ENCODE measurements at places on chromosomes 5 and 9.
A peak's percentile ranks its signal among the peaks of the same experiment; 100 is the strongest.

- DNase-seq: no peak
Observed at GRCh38 chr9:73162987-73163768, 11.5 kb downstream of the ANXA1 start.

DNA sequence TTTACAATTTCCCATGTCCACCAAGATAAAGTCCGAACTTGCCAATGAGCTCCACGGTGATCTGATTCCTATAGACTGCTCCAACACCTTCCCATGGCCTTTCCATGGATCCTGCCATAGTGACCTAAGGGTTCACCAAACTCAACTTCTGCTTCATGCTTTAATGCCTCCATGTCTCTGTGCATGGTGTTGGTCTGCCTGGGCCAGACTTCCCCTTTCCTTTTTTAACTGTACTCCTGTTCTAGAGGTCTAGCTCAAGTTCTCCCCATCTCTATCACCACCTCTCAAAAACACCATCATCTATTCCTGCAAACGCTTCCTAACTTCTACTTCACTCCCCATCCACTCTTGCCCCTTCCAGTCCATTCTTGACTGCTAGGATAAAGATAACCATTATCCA, 14.8 kb upstream of the SMARCA2 start:
- DNase-seq: no peak

DNA sequence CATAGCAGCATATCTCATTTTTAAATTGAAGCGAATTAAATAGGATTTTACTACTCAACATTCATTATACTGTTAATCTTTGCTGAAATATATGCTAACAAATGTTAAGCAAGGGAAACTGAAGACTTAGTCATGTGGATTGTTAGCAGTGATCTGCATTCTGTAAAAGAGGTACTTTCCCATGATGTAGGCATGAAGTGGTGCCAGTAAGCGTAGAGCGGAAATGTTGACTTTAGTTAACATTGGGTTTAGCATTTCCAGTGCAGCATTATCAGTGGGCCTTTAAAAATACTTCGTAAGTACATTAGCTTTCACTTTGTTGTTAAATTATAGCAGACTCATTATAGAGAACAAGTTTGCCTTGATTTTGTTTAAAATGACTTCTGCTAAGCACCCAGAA, 130.3 kb downstream of the CDC42SE2 start:
- DNase-seq: no peak

DNA sequence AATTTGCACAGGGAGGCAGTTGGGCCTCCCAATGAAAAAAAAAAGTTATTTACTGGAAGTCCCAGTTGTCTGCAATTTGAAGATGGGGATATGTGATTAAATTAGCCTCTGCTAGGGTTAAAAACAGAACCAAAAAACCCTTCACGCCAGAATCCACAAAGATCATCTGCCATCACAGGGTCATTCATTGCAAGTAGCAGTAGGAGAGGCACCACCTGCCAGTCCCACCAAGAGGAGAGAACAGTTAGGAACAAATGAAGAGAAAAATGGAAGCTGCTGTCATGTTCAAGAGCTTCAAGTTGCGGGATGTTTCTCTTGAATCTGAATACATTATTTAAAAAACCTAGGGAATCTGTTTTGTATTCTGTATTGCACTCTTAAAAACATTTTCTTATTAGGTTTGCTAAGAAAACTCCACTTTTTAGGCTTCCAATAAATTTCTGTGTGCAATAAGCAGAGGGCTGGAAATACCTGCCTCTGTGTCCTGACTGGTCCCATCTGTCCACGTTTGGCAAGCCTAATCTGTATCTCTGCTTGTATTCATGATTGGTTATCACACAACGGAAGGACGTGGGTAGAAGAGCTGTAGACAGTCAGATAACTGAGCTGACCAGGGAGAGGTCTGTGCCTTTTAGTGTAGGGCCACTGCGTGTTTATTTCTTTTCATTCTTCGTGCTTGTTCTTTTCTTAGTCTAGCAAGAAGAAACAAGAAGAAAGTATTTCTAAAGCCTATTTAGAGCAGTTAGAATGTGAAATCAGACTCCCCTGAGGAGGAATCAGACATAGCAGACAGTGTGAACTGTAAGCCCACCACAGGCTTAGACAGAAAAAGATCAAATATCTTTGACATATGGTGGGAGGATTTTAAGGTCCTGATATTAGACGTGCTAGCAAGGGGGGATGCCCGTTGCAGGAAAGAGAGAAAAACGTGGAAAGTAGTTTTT, 630.6 kb upstream of the SEMA6A start:
- peak; percentile 56 for DNase-seq

DNA sequence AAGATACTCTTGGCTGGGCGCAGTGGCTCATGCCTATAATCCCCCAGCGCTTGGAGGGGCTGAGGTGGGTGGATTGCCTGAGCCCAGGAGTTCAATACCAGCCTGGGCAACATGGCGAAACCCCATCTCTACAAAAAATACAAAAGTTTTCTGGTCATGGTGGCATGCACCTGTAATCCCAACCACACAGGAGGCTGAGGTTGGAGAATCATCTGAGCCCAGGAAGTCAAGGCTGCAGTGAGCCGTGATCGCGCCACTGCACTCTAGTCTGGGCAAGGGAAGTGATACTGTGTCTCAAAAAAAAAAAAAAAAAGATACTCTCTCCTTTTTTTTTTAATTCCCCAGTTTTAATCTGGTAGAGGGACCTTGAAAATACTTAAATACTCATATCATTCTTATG, 15.0 kb downstream of the ANKRD33B start:
- DNase-seq: no peak

- DNase-seq: peak; percentile 48
Observed at GRCh38 chr9:136799854-136800657, 3.9 kb downstream of the CCDC183 start.

DNA sequence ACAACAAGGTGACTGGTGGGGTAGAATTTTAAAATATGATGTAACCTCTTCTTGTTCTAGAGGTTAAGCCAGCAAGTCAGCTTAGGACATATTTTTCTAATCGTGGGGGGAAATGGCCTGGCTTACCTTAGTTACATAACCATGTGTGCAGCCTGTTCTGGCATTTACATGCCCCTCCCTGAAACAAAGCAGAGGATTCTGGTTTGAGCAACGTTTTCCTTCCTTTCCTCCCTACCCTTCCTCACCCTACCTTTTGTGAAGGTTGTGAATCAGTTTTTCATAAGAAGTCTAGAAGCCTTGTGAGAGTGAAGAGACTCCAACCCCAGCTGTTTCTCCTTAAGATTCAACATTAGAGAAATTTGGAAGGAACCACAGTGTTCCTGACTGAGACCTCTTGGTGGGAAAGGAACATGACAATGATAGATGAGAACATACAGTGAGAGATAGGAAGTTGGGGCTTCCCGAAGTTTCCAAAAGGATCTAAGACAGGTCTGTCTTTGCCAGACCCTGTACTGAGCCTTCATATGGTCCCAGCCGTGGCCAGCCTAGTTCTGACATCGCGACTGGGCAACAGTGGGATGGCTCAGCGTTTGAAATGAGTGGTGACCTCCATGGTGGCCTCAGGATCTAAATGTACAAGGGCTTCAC, 365.2 kb downstream of the SPATA31D1 start:
- DNase-seq: no peak

DNA sequence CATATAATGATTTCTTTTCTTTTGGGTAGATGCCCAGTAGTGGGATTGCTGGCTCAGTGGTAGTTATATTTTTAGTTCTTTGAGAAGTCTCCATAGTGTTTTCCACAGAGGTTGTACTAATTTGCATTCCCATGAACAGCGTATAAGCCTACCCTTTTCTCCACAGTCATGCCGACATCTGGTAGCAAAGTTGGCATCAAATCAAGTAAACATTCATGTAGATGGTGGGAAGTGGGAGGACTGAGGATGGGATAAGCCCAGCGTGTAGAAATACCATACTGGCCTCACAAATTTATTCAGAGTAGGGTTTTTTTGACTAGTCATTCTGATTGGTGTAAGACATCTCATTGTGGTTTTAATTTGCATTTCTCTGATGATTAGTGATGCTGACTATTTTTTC, 115.4 kb downstream of the EGFLAM start:
- no peak for DNase-seq

GRCh38 chr9:19642256-19642655, 146.6 kb downstream of the SLC24A2 start:
- peak; percentile 77 for DNase-seq

GRCh38 chr9:68552700-68553476, 12.2 kb upstream of the TMEM252 start:
- DNase-seq: no peak

- no peak for DNase-seq
Observed at GRCh38 chr9:37787059-37787458, 2.2 kb upstream of the EXOSC3 start.

GRCh38 chr9:110444911-110445310, 107.2 kb upstream of the TXNDC8 start:
- no peak for DNase-seq

DNA sequence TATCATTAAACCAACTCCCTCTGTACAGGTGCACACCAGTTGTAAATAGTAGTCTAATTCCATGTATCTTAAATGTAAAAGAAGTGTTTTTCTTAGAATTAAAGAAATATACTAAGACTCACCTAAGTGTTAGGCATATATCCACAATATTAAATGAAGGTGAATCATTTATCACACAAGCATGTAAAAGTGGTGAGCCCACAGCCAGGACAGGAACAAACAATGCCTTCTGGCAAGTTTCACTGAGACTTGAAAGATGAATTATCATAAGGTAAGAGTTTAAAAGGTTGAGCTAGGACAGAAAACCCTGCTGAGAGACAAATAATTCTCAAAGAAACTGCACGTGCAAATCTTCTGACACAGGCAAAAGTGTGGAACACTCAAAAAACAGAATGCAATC, 832.5 kb downstream of the TAF11L14 start:
- DNase-seq: no peak

DNA sequence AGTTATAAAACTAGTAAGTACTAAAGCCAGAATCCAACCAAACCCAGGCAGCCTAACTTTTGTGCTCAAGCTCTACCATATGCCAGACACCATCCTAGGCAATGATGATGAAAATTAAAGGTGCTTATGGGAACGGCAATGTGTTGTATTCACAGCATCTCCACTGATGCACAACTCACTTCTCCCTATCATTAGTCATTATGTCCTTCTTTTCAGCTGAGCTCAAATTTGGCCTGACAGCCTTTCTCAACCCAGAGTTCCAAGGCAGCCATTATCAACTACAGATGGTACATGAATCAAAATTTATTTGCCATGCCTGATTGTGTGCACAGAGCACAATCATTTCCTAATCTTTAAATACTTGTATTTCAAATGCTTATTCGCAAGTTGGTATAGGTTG, 121.6 kb upstream of the TNPO1 start:
- DNase-seq: no peak

DNA sequence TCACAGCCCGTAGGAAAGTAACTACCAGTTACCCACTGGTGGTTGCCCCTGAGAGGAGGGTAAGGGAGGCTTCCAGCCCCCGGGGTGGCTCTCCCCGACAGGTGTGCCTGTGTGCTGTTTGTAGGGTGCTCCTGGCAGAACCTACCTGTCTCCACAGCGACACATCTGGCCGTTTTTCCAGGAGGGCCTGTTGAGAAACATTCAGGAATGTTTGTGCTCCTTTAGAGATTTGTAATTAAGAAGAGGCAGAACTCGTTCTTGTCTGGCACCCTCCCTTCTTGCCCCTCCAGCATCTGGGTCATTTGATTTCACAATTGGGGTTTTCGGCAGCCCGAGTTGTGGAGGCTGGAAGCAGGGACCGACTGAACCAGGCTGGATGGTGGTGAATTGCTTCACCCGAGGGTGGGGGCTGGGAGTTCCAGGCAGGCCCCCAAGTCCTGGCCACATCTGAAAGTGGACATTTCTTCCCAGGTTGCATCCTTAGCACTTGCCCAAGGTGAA, 74.2 kb downstream of the WWC1 start:
- no peak for DNase-seq

DNA sequence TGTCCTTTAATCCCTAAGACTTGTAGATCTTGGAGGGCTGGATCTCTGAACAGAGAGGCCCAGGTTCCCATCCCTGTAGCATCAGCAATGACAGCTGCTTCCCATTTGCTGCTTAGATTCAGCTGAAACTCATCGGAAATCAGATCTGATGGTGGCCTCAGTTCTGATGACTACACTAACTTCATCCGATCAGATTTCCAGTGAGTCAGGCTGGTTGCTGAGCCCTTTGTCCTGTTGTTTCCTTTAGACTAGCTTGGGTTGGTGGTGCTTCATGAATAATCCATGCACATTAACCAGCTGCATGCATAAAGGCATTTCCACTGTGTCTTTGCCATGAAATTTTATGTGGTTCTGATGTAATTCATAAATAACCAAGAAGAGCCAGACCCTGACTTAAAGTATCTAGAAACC, 195.2 kb upstream of the TUT7 start:
- DNase-seq: no peak

DNA sequence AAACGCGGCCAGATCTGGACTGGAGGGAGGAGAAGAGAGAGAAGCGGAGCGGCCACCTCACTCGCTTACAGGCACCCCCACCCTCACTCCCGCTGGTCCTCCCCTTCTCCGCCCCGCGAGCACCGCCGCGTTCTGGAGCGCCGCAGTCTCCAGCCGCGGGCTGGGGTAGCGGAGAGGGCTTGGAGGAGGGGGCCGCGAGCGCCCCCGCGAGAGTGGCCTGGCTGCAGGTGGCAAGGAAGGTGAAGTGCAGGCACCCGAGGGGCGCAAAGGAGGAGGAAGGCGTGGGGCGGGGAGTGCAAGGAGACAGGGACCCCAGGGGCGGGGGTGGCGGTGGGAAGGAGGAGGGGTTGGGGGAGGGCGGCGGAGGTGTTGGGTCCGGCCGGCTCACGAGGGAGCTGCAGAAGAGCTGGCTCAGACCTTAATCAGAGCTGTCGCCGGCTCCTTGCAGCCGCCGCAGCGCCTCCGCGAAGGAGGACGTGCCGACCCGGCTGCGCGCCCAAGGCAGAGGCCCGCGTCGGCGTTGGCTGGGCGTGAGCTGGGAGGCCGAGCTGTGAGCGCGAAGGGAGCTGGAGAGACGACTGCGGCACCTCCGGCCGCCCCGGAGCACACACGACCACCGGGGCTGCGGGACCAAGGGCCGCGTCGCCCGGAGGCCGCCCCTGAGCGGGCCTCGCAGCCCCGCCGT, at the start of gene DMRT3:
Gene DMRT3, plus strand, starts transcription at position 398 of the 685 bp plus-strand sequence. CDS start 347 bp downstream, outside the sequence.
- DNase-seq: no peak

- no peak for DNase-seq
Observed at GRCh38 chr9:127065592-127065991, 56.8 kb downstream of the ANGPTL2 start.

GRCh38 chr5:97194366-97194765, 11.3 kb upstream of the RIOK2 start:
- no peak for DNase-seq
